ENCODE measurements at places on chromosomes 6 and 20.

GRCh38 chr6:111952821-111953540 lies 79.7 kb upstream of the FYN start:
- peak; percentile 85 for DNase-seq

DNA sequence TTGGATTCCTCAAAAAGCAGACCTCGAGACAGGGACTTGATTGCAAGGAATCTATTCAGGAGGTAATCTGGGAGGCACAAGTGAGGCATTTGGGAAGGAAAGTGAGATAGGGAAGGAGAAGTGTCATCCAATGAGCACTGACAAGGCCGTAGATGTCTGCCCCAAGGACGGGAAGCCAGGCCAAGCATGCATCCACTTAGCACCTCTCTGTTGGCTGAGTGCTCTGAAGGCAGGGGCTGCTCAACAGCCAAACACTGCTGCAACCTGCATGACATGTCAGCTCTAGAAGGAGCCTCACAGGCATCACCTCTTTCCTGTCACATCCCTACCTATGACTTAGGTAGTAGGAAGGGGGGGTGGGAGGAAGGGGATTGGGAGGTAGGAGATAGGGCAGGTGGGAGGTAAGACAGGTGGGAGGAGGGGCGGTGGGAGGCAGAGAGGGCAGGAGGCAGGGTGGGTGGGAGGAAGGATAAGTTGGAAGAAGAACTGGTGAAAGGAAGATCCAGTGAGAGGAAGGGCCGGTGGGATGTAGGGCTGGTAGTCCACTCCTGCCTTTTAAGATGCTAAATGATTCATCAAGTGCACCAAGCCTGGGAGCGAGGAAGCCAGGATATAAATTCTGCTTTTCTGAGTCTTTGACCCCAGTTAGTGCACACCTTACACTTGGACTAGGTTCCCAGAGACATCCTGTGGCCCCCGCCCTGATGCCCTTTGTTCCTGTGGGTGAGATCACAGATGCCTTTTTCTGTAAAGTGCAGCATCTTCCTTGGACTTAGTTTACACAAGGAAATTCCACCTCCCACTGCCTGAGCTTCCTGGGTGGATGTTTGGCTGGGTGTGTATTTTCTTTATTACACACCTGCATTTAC lies 83.8 kb upstream of the NXT1 start:
- DNase-seq = no peak

GRCh38 chr6:39128106-39128505 lies 13.1 kb upstream of the SAYSD1 start:
- no peak for DNase-seq

- no peak for DNase-seq
Measured at GRCh38 chr6:126516411-126516810, 176.5 kb downstream of the CENPW start.

GRCh38 chr6:34055223-34055933 lies 90.5 kb downstream of the GRM4 start:
- DNase-seq = peak; percentile 35

GRCh38 chr6:39642270-39642669 lies 82.9 kb downstream of the KIF6 start:
- no peak for DNase-seq

- no peak for DNase-seq
Measured at GRCh38 chr6:168372889-168373288, 53.3 kb upstream of the DACT2 start.

DNA sequence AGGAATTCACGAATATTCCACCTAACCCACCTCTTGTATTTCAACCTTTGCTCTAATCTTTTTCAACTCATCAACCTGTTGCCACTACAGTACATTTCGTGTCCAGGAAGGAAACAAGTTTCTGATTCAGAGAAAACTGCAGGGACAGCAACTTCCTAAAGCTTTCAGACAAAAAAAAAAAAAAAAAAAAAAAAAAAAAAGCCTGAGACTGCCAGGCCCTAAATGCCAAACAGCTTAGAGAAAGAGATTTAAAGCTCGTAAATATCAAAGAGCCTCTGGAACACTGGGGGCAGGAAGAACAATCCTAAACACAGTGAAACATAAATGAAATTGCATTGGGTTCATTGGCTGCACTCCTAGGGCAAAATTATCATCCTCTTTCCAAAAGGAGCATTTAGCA lies 411.2 kb upstream of the SPTLC3 start:
- DNase-seq = no peak

DNA sequence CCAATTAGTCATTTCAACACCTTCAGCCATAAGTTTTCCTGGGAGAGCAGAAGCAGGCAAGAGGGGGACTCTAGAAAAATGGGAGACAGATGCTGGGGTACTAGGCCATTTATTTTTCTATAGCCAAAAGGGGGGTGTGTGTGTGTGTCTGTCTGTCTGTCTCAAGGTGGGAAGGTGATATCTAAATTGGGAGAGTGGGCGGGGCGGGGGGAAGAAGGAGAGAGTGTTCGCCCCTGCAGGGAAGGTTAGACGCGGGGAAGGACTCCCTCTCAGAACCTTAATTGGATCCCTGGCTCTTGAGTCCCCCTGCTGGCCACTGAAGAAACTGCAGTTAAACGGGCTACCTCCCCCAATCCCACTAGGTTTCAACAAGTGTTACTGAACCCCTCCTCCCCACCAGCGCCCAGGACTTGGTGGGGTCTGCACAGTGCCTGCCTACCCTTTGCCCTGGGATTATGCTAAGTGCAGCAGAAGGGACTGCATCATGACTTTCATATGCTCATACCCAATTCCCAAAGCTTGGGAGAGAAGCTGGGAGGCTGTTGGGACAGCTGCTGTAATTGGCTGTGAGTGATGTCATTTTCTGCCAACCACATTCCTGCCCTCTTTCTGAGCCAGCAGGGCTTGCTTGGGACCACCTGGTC lies 45.8 kb downstream of the FOXP4 start:
- DNase-seq = peak; percentile 67

DNA sequence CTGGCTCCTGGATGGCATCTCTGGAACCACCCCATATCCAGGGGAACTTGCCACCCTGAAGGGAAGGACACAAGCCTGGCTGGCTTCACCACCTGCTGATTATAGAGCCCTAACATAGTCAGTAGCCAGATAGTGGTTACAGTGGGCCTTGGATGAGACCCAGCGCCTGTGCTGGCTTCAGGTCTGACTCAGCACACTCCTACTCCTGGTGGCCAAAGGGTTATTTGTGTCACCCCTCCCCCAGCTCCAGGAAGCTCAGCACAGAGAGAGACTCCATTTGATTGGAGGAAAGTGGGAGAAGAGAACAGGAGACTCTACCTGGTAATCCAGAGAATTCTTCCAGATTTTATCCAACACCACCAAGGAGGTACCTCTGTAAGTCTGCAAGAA lies 12.8 kb downstream of the SNX14 start:
- DNase-seq = no peak

All from muscle of back (tissue), 13 donors.